ENCODE measurements at places on chromosomes 5 and 9. TPM values are rescaled to one million over a fixed set of nuclear protein-coding genes. Genes with fewer than 3 reads are reported as not detected.
A peak's percentile ranks its signal among the peaks of the same experiment; 100 is the strongest.

The IRX2 gene
- 42.5 TPM for total RNA-seq

The PCDHGA8 gene
- total RNA-seq: 0.43 TPM

The GLDC gene
- 37.8 TPM for total RNA-seq

The SLCO6A1 gene
- 4.4 TPM for total RNA-seq

The MEIKIN gene
- total RNA-seq: not detected

The WNT8A gene
- total RNA-seq: not detected

The OR1J4 gene
- total RNA-seq: not detected

The SPINK13 gene
- total RNA-seq: not detected

The IFNA2 gene
- total RNA-seq: not detected

The PAEP gene
- not detected for total RNA-seq

The AHRR gene
- total RNA-seq: 1.3 TPM

The CSF2 gene
- total RNA-seq: not detected

The WDR31 gene
- 3.5 TPM for total RNA-seq

GRCh38 chr9:107895501-107896001 is 406.0 kb upstream of the KLF4 start:
- DNase-seq: no peak

GRCh38 chr9:18349530-18349929 is 124.4 kb upstream of the ADAMTSL1 start:
- no peak for DNase-seq

DNA sequence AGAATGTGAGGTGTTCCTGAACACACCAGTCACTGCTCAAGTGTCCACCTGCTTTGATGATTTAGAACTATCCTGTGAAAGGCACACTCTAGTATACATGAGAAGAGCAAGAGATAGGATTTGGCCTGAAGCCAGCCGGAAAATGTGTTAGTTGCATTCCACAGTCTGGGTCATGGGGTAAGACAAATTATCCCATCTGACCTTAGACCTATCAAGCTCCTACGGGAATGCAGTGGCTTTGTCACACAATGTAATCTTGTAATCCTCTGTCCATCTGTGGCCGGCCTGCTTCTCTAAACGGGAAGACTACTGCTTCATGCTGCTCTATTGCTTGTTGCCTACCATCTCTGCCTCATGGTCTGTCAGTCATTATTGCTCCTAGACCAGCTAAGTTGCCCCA is 92.4 kb upstream of the PRRC1 start:
- DNase-seq: no peak

- no peak for DNase-seq
Measured at GRCh38 chr9:2236850-2237249, 221.7 kb downstream of the SMARCA2 start.

DNA sequence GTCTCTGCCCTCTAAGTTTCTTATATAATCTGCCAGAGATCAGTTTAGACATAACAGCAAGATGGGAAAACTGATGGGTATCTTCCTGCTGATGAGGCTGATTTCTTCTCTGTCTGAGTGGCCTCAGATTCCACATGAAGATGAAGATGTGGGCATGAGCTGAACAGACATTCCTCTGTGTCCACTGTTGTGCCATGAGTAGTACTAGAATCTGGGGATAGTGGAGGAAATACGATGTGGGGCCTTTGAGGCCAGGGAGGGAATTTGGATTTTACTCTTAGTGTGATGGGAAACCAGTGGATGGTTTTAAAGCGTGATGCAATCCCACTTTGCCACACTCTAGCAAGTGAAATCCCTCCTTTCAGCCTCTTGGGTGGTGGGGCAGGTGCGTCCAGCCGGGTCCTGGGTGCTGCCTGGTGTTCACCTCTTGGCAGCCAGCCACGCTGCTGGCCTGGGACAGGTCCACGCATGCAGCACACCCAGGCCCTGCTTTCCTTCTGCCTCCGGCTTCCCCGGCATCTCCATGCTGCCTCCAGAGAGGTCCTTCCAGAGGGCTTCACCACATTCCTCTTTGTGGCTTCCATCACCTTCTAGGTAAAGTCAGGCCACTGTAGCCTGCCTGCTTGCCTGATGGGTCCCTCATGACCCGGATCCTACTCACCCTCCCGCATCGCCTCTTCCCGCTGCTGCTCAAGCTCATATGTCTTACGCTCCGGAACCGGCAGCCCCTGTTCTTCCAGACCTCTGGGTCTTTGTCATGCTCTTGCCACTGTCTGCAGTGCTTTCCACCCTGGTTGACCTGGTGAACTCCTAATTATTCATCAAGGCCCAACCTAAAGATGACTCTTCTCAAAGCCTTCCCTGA is 28.1 kb upstream of the SH3PXD2B start:
- no peak for DNase-seq

DNA sequence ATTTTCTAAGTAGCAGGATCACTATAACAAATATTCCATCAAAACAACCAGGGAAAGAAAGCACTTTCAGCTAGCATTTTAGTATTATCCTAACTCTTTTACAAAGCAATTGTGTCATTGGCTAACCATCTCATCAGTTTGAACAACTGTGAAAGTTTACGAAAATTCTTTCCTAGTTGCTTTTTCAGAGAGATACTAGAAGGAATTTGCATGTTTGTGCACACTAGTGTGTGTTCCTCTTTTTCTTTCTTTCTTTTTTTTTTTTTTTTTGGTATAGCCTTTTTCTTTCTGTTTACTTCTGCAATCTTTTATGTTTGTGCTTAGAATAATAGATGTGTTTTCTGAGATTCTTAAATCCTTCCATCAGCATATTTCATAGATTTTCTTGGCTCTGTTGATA is 124.7 kb upstream of the SEMA6A start:
- DNase-seq: no peak

GRCh38 chr5:169404223-169404622 is 103.3 kb upstream of the SLIT3 start:
- DNase-seq: no peak

GRCh38 chr5:2997179-2997578 is 245.7 kb upstream of the IRX2 start:
- DNase-seq: no peak

- no peak for DNase-seq
Measured at GRCh38 chr5:169088028-169088725, 212.8 kb downstream of the SLIT3 start.

DNA sequence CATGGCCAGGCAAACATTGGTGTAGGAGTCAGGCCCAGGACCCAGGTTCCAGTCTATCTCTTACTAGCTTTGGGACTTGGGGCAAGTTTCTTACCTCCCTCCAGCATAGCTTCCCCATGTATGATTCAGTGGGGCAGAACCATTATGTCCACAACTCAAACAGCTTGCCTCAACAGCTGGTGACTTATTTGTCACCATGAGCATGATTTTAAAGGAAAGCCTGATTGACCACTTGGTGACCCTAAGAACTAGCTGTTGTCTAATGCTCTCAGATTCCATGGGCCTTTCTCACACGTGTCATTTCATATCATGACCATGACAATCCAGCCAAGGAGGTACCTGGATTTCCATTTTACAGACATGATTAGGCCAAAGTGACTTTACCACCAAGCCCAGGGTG is 126.4 kb downstream of the TTLL11 start:
- DNase-seq: no peak

- no peak for DNase-seq
Measured at GRCh38 chr5:173341961-173342430, 13.8 kb upstream of the STC2 start.

- DNase-seq: no peak
Measured at GRCh38 chr5:121380066-121380465, 471.6 kb upstream of the FTMT start.

DNA sequence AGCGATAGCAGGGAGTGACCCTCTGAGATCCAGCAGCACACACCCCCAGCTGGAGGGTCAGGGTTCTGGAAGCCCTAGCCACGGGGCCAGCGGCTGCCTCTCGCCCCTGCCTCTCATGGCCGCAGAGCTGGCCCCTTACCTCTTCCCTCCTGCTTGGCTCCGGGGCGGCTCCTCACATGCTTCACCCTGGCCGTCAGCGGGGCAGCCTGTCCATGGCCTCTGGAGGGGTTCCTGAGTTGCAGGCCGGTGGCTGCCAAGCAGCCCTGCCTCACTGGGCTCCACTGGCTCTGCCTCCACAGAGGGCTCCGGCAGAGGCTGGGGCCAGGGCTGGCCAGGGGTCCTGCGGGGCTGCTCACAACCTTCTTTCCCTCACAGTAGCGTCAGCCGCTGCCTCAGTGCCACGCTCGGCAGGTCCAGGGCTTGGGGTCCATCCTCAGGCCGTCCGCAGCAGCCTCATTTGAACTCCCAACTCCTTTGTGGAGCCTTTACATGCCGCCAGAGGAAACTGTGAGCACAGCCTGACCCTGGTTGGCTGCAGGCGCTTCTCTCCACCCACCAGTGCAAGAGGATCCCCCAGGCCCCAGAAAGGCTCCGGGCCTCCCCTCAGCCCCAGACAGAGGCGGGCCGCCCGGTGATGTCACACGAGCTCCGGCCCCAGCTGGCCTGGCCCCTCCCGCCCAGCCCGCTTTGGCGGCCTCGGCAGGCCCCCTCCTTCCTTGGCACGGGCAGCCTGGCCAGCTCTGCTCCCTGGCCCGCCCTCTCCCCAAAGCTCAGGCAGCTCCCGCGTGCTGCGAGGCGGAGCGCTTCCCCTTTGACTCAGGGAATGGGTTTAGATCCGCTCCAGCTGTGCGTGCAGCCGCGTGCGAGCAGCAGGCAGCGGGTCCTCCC is at the start of gene ANGPTL2:
ANGPTL2 (minus strand) TSS at position 460 of the 888 bp plus-strand sequence. CDS start 13,904 bp downstream, outside the sequence.
- peak; percentile 72 for DNase-seq

GRCh38 chr9:89781838-89782540 is 177.2 kb downstream of the GADD45G start:
- no peak for DNase-seq

DNA sequence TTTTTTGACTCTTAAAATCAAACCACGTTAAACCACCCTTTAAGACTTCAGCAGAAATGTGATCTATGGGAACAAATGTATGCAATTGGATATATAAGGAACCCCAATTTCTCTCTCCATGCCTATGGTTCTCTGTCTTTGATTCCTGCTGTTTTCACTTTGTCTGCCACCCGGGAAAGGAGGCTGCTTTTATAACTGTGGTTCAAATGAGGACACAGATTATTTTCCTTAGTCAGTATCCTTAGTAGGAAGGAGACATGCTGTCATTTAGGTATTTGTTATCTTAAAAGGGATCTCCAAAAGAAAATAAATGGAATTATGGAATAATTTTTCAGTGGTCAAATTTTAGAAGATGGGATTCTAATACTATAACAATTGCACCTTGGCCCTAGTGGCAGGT is 176.1 kb upstream of the NREP start:
- no peak for DNase-seq

DNA sequence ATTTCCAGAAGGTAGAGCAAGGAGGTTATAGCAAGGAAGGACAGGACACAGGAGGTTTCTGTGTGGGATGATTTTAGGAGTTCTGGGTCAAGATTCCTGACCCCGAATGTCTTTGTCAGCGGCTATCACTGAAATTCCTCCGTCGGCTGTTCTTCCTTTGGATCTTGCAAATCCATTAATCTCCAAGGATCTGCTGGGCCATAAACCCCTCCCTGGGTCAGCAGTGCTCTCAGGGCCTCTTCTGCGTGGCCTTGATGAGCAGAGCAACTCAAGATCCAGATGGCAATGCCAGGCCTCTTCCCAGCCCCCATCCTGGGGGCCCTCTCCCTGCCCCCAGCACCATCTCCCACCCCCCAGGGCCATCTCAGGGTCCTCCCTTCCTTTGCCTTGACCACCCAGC is 16.3 kb upstream of the COL27A1 start:
- no peak for DNase-seq

GRCh38 chr5:69043655-69043996 is 50.2 kb upstream of the SLC30A5 start:
- no peak for DNase-seq

- DNase-seq: no peak
Measured at GRCh38 chr9:107281184-107281583, 1.9 kb upstream of the RAD23B start.

DNA sequence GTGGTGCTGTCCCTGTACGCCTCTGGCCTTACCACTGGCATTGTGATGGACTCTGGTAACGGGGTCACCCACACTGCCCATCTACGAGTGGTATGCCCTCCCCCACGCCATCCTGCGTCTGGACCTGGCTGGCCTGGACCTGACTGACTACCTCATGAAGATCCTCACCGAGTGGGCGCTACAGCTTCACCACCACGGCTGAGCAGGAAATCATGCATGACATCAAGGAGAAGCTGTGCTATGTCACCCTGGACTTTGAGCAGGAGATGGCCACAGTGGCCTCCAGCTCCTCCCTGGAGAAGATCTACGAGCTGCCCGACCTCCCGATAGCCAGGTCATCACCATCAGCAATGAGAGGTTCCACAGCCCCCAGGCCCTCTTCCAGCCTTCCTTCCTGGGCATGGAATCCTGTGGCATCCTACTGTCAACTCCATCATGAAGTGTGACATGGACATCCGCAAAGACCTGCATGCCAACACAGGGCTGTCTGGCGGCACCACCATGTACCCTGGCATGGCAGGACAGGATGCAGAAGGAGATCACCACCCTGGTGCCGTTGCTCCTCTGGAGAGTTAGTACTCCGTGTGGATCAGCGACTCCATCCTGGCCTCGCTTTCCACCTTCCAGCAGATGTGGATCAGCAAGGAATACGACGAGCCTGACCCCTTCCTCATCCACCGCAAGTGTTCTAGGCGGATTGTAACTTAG is 434.2 kb upstream of the RGMB start:
- no peak for DNase-seq

DNA sequence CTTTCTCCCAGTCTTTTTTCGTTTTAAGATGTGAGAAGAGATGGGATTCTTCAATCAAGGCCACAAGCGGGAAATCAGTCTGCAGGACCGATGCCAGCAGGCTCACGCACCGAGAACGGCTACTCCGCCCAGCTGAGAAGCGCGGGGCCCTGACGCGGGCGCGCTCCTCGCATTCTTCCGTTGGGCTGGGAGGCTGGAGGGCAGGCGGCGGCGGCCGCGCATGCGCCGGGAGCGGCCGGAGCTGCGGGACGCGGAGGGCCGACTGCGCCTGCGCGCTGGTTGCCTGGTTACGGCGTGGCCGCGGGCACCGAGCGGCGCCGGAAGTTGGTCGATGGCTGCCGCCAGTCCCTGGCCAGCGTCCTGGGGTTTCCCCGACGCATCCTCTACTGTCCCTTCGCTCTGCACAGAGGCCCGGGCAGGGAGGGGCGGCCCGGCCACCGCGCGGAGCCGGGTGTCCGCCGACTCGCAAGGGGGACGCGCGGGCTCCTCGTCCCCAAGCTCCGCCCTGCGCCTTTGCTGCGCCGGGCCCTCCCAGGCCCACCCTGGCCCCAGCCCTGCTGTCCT is 831 bp upstream of the SEC16A start:
- DNase-seq: peak; percentile 95

GRCh38 chr9:18673179-18673578 is 199.2 kb downstream of the ADAMTSL1 start:
- DNase-seq: no peak

GRCh38 chr5:32051796-32052195 is 122.3 kb downstream of the GOLPH3 start:
- no peak for DNase-seq

DNA sequence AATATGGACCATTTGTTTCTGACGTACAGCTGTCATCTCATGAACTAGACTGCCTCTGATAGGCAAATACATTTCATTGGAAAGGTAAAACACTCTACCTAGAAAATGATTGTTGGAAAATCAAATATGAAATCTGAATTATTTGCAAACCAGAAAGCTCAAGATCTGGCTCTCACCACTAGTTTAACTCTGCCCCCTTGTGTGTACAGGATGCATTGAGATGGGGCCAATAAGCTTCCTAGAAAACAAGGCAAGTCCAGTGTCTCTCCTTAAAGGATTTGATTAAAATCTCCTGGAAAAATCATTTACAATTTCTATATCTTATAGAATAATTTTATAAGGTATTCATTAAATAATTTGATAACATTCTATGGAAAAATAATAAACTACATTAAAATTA is 311.9 kb upstream of the ANKH start:
- DNase-seq: no peak
